Heart left ventricle (tissue), 16 donors: ENCODE measurements at places on chromosomes 12 and 14. TPM values are rescaled to one million over a fixed set of nuclear protein-coding genes. Genes with fewer than 3 reads are reported as not detected.

GRCh38 chr12:10634427-10634826 is 21.0 kb upstream of the MAGOHB start:
- no peak overlapping the region for H3K4me3 ChIP-seq
- H3K27me3 ChIP-seq = no peaks in the 10 kb centered on the region
- H3K36me3 ChIP-seq = no peaks in the 10 kb centered on the region
- DNase-seq = no peak

- peaks cover 5% of the 10 kb centered on the region for H3K4me1 ChIP-seq
- no peak overlapping the region for H3K4me3 ChIP-seq
- no peaks in the 10 kb centered on the region for H3K36me3 ChIP-seq
These were observed 3.0 kb upstream of the GPR162 start for GRCh38 chr12:6818645-6819044.

- peak overlapping the region; percentile 97 for H3K27ac ChIP-seq
- H3K36me3 ChIP-seq = peaks cover 15% of the 10 kb centered on the region
- peak overlapping the region; percentile 31 for H3K4me3 ChIP-seq
- peak; percentile 70 for DNase-seq
These were observed 914 bp upstream of the CCND2 start for GRCh38 chr12:4272424-4273272.

- no peaks in the 10 kb centered on the region for H3K4me1 ChIP-seq
- DNase-seq = no peak
- no peak overlapping the region for H3K27ac ChIP-seq
- H3K4me3 ChIP-seq = no peak overlapping the region
- no peaks in the 10 kb centered on the region for H3K27me3 ChIP-seq
These were observed 32.4 kb downstream of the STXBP6 start for GRCh38 chr14:25017562-25017961.

GRCh38 chr12:10331642-10332239 is 24.1 kb downstream of the KLRD1 start:
- H3K4me3 ChIP-seq = no peak overlapping the region
- H3K36me3 ChIP-seq = no peaks in the 10 kb centered on the region
- no peak overlapping the region for H3K27ac ChIP-seq
- no peak for DNase-seq
- H3K4me1 ChIP-seq = no peaks in the 10 kb centered on the region
- H3K27me3 ChIP-seq = no peaks in the 10 kb centered on the region

DNA sequence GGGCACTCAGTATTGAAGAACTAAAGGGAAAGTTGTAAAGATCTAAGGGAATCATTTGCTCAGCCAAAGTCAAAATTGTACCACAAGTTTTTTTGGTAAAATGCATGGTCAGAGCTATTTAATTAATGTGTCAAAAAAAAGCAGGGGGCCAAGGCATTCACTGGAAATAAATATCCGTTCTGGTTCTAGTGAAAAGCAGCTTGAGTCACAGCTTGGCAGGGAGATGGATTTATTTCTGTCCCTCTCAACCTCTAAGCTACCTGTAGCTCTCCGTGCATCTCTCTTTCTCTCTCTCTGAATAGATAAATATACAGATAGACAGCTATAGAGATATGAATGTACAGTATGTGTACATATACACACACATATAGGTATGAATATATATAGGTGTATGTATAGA is 554.4 kb upstream of the TMEM132C start:
- no peak overlapping the region for H3K4me3 ChIP-seq
- DNase-seq = no peak
- no peaks in the 10 kb centered on the region for H3K27me3 ChIP-seq

DNA sequence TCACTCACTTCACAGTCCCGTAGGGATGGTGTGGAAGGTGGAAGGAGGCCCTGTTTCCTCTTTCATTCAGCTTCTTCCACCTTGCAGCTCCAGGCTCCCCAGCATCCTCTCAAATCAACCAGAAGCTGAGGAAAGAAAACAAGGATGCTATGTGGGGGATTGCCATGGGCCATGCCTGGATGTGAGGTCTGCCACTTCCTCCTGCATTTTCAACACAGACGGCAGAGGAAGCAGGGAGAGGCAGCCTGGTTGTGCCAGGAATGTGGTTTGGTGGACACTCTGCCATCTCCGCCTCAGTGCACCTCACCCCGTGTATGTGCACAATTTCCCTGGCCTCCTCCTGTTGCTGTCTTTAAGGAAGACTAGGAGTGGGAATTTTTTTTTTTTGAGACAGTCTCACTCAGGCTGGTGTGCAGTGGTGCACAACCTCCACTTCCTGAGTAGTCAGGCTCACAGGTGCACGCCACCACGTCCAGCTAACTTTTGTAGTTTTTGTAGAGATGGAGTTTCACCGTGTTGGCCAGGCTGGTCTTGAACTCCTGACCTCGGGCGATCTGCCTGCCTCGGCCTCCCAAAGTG is 99.2 kb downstream of the SLC15A4 start:
- H3K36me3 ChIP-seq = no peaks in the 10 kb centered on the region
- DNase-seq = no peak
- no peak overlapping the region for H3K4me3 ChIP-seq
- H3K27ac ChIP-seq = no peak overlapping the region
- H3K4me1 ChIP-seq = no peaks in the 10 kb centered on the region

DNA sequence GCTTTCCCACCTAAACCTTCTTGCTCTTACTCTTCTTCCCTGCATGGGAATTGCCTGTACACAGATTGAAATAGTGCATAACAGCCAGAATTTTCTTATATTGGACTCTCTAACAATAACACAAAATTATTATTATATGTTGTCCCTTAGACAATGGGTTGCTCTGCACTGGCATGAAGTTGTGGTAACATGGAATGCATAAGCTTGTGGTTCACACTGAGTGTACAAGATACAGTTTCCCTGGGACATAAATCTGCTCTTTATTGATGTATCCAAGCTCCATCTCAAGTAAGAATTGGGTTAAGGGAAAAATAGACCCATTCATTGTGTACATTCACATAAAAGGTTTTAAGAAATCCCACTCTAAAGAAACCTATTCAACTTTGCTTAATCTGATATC is 114.4 kb upstream of the NTF3 start:
- no peak for DNase-seq
- H3K27me3 ChIP-seq = no peaks in the 10 kb centered on the region
- no peak overlapping the region for H3K4me3 ChIP-seq
- no peaks in the 10 kb centered on the region for H3K4me1 ChIP-seq
- no peak overlapping the region for H3K27ac ChIP-seq

DNA sequence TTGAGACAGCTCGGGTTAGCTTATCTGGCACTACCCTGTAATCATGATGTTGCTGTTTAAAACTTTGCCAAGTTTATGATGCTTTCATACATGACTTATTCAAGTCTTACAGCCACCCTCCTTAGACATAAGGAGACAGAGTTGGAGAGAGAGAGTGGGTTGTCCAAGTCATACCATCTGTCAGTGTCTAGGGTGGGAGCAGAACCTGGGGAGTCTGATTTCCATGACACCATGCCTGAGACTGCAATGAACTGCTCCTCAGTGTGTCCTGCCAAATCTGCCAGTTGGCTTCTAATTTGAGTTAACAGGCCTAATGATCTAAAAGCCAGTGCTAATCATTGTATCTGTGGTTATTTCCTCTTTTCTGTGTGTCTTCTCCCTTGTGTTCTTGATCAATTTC is 43.7 kb upstream of the PHC1 start:
- no peaks in the 10 kb centered on the region for H3K36me3 ChIP-seq
- no peaks in the 10 kb centered on the region for H3K4me1 ChIP-seq
- DNase-seq = no peak
- H3K4me3 ChIP-seq = no peak overlapping the region
- no peak overlapping the region for H3K27ac ChIP-seq

GRCh38 chr12:105477873-105478272 is 147.4 kb downstream of the C12orf75 start:
- no peak overlapping the region for H3K27ac ChIP-seq
- no peak overlapping the region for H3K4me3 ChIP-seq
- peaks cover 4% of the 10 kb centered on the region for H3K4me1 ChIP-seq
- no peaks in the 10 kb centered on the region for H3K27me3 ChIP-seq

GRCh38 chr14:72904840-72905561 is 11.1 kb upstream of the DPF3 start:
- H3K4me3 ChIP-seq = no peak overlapping the region
- peaks cover 11% of the 10 kb centered on the region for H3K4me1 ChIP-seq
- no peaks in the 10 kb centered on the region for H3K36me3 ChIP-seq
- no peak overlapping the region for H3K27ac ChIP-seq

DNA sequence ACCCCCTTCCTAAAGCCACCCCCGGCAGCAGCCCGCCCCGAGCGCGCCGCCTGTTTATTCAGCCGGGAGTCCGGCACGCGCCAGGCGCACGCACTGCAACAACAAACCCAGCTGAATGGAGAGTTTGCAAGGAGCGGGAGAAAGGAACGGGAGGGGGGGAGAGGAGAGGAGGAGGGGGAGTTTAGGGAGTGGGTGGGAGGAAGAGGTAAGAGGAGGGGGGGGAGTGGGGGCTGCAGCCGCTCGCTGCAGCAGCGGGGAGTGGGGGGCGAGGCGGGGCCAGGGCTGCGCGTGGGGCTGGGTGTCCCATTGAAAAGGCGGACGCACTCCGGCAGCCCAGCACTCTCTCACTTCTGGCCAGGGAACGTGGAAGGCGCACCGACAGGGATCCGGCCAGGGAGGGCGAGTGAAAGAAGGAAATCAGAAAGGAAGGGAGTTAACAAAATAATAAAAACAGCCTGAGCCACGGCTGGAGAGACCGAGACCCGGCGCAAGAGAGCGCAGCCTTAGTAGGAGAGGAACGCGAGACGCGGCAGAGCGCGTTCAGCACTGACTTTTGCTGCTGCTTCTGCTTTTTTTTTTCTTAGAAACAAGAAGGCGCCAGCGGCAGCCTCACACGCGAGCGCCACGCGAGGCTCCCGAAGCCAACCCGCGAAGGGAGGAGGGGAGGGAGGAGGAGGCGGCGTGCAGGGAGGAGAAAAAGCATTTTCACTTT is at the start of gene ASCL1:
Gene ASCL1 (plus strand): TSS at position 336 of the 712 bp plus-strand sequence. CDS start 571 bp downstream, outside the sequence.
- H3K27ac ChIP-seq = no peak within 1 kb of the TSS
- H3K4me3 ChIP-seq = peak within 1 kb of the TSS; percentile 32
- no peak for DNase-seq
- peaks cover 83% of the 10 kb centered on the region for H3K27me3 ChIP-seq

DNA sequence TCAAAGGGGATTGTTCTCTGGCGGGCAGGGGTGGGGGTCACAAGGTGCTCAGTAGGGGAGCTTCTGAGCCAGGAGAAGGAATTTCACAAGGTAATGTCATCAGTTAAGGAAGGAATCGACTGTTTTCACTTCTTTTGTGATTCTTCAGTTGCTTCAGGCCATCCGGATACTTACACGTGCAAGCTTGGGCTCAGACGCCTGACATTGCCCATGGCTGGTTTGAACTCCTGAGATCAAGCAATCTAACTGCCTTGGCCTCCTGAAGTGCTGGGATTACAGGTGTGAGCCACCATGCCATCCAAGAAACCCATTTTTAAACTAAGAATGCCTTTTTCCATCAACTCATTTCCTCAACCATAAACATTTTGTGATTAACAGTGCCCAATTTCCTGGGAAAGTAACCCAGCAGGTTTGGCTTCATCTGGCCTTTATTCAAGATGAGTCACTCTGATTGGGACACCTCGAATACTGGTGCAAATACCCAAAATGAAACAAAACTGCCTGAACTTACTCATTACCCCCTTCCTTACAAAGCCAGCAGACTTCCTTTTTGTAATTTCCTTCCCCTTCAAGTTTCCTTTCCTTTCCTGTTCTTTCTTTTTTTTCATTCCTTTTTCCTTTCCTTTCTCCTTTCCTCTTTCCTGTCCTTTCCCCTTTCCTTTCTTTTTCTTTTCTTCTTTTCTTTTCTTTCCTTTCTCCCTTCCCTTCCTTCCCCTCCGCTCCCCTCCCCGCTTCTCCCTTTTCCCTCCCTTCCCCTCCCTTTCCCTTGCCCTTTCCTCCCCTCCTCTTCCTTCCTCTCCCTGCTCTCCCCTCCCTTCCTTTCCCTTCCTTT is 10.2 kb upstream of the RNASE10 start:
- DNase-seq = no peak
- no peak overlapping the region for H3K4me3 ChIP-seq
- no peaks in the 10 kb centered on the region for H3K27me3 ChIP-seq
- peaks cover 13% of the 10 kb centered on the region for H3K4me1 ChIP-seq
- H3K27ac ChIP-seq = no peak overlapping the region

GRCh38 chr14:104967386-104968152 is 10.6 kb downstream of the AHNAK2 start:
- peak overlapping the region; percentile 36 for H3K4me3 ChIP-seq
- no peaks in the 10 kb centered on the region for H3K36me3 ChIP-seq
- peaks cover 30% of the 10 kb centered on the region for H3K4me1 ChIP-seq
- peak; percentile 64 for DNase-seq
- no peaks in the 10 kb centered on the region for H3K27me3 ChIP-seq

The ENDOU gene
- not detected for total RNA-seq

The NELL2 gene
- not detected for total RNA-seq

The KRT7 gene
- 6.7 TPM for total RNA-seq

The CRY1 gene
- 13.3 TPM for total RNA-seq

The PLCZ1 gene
- not detected for total RNA-seq

The MYH6 gene
- 105 TPM for total RNA-seq

The SLC38A4 gene
- 0.32 TPM for total RNA-seq

The NFE2 gene
- total RNA-seq = 1.7 TPM

The SLC6A15 gene
- not detected for total RNA-seq

The DPPA3 gene
- total RNA-seq = not detected

The TRIM9 gene
- 0.74 TPM for total RNA-seq

The TRMT5 gene
- 5.9 TPM for total RNA-seq
